ENCODE measurements at places on chromosomes 4 and X.

GRCh38 chrX:54288277-54288676 is 69.6 kb downstream of the WNK3 start:
- no peak for DNase-seq

- DNase-seq: no peak
These were observed 17.1 kb upstream of the CT47C1 start for GRCh38 chrX:119055687-119056086.

DNA sequence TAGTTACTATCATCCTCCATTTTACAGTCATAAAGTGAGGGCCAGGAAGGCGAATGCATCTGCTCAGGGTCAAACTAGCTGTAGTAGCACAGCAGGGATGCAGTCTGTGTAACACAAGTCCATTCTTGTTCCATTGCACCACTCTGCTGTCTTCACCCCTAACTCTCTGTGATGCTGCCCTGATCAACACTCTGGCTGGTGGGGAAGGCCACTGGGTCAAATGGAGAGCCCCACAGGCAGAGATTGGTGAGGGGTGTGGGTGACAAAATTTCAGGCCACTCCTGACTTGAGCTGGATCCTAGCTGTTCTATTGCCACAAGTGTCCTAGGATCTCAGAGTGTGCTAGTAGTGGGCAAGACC is 136.5 kb downstream of the PJA1 start:
- DNase-seq: no peak

DNA sequence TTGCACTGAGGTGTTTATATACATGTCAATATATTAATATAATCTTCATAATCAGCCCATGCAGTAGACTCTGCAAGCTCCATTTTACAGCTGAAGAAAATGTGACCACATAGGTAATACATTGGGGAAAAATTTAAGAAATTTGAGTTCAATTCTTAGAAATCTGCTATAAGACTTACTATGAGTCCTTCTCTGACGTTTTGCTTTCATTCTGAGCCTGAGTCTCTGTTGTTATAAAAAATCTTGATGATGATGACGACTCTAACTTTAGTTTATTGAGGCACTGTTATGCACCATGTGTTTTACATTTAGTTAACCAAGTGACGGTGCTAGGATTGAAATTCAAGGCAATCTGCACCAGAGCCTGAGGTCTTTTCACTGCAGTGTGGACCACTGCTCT is 370.3 kb upstream of the PPP1R2C start:
- DNase-seq: no peak

GRCh38 chr4:137129441-137129840 is 402.9 kb downstream of the PCDH18 start:
- no peak for DNase-seq

DNA sequence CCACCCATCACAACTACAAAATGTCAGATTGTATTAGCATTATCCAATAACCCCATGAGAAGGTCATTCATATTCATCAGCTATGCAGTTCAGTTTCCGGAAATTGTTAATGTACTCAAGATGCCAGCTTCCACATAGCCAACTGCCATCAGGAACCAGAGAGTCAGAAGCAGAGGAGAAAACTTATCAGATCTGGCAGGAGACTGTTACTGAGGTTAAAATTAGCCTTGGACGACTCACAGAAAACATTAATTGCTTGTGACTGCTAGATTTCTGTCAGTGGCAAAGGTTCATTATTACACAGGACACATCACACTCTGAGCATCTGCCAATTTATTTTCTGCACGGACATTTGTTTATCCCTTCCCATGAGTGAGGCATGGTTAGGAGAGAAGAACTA is 352.8 kb downstream of the DHRSX start:
- DNase-seq: no peak
